Stimulated activated CD8-positive, alpha-beta memory T cell treated with anti-CD3 and anti-CD28 coated beads, Interleukin-15, amount 100 ng/mL, for 48 hours (primary cell): ENCODE measurements at places on chromosomes 6 and 20.

GRCh38 chr6:110221738-110222137, 41.5 kb downstream of the CDC40 start:
- DNase-seq = no peak

DNA sequence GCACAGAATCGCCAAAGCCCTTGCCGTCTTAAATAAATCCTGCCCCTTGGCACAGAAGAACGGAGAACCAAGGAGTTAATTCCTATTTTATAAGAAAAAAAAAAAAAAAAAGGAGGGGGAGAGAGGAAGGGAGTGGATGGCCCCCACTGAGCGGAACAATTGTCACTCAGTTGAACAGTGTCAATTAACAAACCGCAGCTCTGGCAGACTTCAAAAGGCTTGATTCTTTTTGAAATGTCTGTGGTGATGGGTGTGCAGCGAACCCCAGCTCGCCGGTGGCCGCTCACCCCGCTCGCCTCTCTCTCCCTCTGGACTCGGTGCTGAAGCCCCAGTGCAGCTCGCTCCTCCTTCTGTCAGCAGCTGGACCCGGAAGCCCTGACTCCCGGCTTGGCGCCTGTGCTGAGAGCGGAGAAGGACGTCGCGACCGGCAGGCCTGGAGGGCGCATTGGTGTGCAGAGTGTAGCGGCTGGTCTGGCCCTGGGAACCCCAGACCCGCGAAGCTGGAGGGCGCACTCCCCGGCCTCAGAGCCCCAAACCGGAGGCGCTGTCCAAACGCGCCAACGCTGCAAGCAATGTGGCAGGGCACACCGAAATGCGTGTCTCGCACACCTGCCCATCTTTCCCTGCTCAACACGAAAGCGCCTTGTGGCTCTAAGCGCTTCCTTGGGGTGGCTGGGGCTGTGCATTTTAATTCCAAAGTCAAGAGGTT, 3.4 kb downstream of the LINC00237 start:
- DNase-seq = no peak

- no peak for DNase-seq
Measured at GRCh38 chr20:60467078-60467477, 508.9 kb downstream of the CDH26 start.

DNA sequence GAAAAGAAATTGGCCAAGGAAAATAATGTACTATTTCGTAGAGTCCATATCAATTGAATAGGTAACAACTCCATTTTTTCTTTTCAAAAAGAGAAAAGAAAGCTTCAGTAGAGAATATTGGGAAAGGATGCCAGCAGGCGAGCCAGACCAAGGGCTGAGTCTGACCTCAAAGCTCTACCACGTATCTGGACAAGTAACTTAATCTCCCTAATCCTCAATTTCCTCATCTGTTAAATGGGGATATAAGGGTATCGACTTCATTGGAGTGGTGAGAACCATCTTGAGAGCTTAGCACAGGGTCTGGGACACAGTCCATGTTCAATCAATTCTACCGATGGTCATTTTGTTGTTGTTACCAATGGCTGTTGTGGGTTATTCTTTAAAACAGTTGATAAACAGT, 63.2 kb upstream of the TBC1D7 start:
- no peak for DNase-seq

- DNase-seq = no peak
Measured at GRCh38 chr6:33207552-33208090, 679 bp upstream of the RING1 start.

GRCh38 chr6:24006254-24006653, 119.8 kb upstream of the NRSN1 start:
- no peak for DNase-seq

DNA sequence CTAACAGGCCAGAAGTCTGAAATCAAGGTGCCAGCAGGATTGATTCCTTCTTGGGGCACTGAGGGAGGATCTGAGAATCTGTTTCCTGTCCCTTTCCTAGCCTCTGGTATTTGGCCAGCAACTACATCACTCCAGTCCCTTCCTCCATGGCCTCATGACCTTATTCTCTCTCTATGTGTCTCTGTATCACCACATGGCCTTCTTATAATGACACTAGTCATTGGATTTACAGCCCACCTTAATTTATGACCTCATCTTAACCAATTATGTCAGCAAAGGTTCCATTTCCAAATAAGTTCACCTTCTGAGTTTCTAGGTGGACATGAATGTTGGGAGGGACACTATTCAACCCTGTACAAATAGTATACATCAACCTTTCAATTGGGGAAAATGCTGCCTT, 29.3 kb downstream of the SCML4 start:
- DNase-seq = no peak

DNA sequence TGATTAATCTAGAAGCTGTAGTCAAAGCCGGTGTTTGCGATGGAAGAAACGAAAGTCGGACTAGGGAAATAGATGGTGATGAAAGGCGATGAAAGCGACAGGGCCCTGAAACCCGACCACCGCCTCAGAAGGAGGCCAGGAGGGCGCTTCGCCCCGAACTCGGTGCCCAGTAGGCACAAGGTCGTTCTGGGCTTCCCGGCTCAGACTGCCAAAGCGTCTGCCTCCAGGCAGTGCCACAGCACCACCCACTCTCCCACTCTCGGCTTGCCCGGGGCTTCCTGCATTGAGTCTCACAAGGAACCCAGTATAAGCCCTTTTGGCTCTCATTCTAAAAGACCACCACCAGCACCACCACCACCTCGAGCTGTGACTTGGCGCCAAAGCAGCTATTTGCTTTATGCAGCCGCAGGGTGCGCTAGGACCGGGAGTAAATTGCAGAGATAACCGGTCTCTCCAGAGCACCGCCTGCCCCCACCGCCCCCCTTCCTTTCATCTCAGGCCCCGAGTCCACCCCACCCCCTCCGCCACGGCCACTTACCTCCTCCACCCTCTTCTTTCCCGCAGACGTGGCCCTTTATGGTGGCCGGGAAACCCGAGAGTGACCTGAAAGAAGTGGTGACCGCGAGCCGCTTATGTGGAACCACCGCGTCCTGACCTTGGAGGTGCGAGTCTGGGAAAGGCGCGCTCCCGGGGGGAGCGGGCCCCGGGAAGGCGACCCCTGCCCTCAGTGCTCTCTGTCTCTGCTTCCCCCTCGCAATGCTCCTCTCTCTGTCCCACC, 2.4 kb downstream of the TCF21 start:
- DNase-seq = no peak

GRCh38 chr20:41587523-41587922, 30.7 kb downstream of the CHD6 start:
- DNase-seq = no peak

DNA sequence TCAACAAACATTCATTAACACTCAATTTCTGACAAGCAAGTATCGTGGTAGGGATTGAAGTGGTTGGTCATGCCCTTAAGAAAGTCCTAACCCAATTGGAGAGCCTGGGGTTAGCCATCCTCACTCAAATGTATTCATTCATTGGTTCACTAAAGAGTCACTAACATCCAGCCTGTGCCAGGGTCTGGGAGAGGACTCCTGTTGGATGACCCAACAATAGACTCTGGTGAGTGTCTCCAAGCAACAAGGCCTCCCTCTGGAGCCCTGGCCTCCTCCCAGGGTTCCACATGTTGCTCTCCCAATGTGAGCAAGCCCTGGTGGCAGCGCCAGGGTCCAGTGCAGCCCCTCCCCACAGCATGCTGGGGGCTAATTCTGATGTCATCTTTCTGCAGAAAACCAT, at the start of gene BPIFA3:
Gene BPIFA3, plus strand, starts transcription at position 301 of the 400 bp plus-strand sequence. CDS start 185 bp downstream, outside the sequence.
- DNase-seq = no peak

DNA sequence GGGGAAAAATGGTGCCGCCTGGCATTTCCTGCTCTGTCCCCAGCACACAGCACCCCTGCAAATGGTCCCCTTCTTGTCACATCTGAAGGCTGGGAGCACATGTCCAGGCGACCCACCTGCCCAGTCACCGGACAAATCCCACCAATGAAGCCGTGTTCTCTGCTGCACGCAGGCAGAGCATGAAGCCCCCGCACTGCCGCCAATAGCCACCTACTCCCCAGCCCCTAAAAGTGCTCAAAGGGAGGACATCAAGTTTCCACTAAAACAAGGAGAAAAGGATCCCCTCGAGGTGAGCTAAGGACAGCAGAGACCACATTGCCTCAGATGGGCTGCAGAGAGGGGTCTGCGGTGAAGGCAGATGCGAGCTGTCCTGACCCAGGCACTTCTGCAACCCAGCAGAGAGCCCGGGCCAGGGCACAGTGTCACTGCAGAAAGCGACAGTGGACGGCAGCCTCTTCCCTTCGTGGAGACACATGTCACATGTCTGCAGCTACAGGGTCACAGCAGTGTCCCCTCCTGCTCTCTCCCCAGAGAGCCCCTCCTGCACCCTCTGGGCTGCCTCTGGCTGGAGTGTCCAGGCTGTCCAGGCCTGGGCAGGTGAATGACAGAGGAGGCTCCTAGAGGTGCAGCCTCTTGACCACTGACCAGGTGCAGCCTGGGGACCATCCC, 221.5 kb downstream of the PREX1 start:
- no peak for DNase-seq

DNA sequence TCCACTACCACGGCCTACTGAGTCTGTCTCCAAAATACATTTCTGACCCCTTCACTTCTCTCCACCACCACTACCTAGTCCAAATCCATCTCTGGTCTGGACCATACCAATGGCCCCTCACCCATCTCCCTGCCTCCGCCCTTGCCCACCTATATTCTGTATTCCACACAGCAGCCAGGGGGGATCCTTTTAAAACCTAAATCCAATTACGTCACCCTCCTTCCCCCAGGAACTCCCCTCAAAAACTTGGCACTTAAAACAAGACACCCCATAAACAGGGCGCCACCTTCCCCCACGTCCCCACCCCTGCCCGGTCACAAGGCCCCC, 680 bp downstream of the PDRG1 start:
- no peak for DNase-seq

DNA sequence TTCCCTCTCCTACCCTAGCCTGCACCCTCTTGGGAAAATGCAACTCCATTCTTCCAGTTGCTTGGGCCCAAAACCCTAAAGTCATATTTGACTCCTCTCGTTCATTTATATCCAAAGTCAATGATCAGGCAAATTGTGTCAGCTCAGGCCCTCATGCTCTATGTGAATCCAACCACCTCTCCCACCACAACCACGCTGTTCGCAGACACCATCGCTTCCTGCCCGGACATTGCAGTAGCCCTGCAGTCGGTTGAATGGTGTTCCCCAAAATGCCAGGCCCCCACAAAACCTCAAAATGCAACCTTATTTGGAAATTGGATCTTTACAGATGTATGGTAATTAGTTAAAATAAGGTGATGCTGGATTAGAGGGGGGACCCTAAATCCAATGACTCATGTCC, 98.3 kb downstream of the PREX1 start:
- no peak for DNase-seq

GRCh38 chr6:11767978-11768756, 10.4 kb downstream of the ADTRP start:
- DNase-seq = no peak

GRCh38 chr6:3011592-3011991, 11.9 kb downstream of the NQO2 start:
- no peak for DNase-seq

DNA sequence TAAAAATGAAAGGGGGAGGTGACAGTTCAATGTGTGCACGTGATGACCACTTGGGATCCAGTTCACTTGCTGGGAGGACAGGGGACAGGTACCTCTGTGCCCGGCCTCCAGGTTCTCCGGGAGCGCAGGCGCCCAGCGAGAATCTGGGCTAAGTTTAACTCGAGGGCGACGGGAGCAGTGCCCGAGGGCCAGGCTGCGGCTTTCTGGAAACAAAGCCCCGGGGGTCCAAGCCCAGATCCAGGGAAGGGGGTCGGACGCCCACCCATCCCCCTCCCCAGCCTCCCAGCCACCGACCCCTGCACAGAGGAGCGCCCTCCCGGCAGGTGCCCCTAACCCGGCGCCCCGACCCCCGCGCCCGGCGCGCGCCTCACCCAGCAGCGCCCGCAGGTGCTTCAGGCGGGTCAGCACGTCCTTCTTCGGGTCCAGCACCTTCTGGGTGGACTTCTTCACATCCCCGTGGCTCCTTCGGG, 405 bp downstream of the RALGAPA2 start:
- no peak for DNase-seq

DNA sequence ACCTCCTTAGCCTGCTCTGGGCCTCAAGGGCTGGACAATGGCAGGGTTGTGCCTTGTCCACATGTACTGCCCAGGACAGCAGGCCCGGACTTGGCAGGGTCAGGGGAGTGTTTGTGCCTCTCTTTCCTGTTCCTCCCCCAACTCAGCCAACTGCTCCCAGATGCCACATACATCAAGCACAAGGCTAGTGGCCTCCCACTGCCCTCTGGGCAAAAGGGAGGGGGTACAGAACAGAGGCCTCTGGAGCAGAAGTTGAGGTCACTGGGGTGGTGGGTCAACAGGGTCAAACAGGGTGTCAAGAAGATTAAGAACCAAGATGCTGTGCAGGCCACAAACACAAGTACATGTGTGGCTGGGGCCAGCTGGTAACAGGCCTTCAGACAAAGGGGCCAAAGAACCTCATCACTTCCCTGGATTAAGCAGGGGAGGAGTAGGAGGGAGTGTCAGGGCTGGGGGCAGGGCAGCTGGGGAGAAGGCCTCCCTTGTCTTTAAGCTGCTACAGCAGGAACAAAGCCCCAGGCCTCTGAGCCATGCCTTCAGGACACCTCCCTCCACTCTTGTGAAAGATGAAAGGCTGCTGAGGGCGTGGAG, 36.0 kb downstream of the KCNK5 start:
- no peak for DNase-seq

DNA sequence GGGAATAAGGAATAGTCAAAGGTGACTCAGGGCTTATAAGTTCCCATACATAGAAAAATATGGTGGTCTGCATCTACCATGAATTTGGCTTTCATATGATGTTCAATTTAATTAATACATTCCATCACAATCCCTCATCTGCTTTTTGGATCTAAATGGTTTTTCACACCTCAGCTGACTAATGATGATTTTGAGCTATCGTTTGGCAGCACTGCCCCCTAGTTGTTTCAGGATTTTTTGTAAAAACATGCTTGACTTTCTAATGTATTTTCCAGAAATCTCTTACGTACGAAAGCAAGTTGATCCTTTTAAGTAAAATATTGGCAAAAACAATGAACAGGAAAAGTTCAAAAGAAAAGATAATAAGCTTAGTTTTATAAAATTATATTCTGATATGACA, 408.6 kb upstream of the ADGRB3 start:
- no peak for DNase-seq

DNA sequence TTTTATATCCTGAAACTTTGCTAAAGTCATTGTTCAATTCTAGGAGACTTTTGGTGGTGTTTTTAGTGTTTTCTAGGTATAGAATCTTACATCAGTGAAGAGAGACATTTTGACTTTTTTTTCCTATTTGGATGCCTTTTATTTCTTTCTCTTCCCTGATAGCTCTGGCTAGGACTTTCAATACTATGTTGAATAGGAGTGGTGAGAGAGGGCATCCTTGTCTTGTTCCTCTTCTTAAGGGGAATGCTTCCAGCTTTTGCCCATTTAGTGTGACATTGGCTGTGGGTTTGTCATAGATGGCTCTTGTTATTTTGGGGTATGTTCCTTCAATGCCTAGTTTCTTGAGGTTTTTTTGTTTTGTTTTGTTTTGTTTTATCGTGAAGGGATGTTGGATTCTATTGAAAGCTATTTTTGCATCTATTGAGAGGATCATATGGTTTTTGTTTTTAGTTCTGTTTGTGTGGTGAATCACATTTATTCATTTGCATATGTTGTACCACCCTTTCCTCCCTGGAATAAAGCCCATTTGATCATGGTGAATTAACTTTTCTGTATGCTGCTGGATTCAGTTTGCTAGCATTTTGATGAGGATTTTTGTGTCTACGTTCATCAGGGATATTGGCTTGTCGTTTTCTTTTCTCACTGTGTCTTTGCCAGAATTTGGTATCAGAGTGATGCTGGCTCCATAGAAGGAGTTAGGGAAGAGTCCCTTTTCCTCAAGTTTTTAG, 540.1 kb upstream of the FLRT3 start:
- no peak for DNase-seq

- DNase-seq = no peak
Measured at GRCh38 chr6:121435444-121436069, at the start of gene GJA1. TSS of gene GJA1 (plus strand) at chr6:121435646. CDS start at chr6:121446848, 11,202 bp downstream.

GRCh38 chr6:84314377-84314898, 87.0 kb upstream of the CEP162 start:
- DNase-seq = no peak
